ENCODE measurements at places on chromosomes 1 and 21. TPM values are rescaled to one million over a fixed set of nuclear protein-coding genes. Genes with fewer than 3 reads are reported as not detected.

Gene TMEM54
- 21.1 TPM for total RNA-seq

Gene PCSK9
- total RNA-seq = 0.42 TPM

Gene RSPH1
- total RNA-seq = 0.26 TPM

Gene RNF207
- total RNA-seq = 13.2 TPM

Gene SLC2A1
- 87.7 TPM for total RNA-seq

DNA sequence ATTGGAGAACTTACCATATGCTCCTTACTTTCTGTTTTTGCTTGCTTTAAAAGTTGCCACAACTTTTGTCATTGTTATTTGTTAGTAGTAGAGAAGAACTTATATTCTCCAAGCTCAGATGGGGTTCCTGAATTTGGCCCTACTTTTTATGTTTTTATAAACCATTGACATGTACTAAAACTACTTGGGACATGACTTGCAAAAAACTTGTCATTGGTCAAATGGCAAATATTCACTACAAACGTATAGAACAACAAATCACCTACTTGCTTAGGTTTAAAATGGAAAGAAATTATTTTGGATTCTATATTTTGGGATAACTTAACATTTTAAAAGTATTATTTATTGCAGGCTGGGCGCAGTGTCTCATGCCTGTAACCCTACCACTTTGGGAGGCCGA lies 32.7 kb downstream of the PIGP start:
- DNase-seq = no peak

- DNase-seq = no peak
Measured at GRCh38 chr21:33767236-33767635, 124.9 kb downstream of the ITSN1 start.

GRCh38 chr1:186680245-186681061 lies at the start of gene PTGS2:
TSS of gene PTGS2 (minus strand) at chr1:186680423. CDS start at chr1:186680290, 133 bp downstream.
- peak; percentile 84 for DNase-seq

DNA sequence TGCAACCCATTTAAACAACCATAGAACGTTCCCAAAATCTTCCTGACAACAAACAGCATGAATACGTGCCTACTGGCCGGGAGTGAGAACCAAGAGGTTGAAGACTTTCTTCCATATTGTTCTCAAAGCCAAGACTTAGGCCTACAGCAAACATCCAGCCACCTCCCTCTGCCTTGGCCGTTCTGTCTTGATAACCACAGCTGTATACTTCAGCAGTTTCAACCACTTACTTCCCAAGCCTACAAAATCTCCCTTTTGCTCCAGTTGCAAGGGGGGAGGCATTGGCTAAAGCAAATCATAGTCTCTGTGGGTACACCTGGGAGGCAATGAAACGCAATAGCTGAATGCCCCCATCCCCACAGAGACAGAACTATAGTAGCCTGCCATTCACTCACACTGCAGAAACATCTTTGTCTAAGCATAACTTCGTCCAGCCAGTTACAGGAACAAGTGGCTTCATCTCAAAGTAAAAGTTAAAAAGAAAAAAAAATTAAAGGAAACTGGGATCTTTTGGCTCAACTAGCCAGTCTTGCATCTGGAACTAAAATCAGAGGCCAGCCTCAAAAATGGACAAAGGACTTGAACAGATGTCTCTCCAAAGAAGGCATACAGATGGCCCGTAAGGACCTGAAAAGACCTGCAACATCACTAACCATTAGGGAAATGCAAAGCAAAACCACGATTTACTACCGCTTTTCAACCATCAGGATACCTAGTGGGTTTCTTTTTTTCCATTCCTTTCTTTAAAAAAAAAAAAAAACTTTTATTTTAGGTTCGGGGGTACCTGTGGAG lies 186.0 kb downstream of the PSMG1 start:
- DNase-seq = no peak

DNA sequence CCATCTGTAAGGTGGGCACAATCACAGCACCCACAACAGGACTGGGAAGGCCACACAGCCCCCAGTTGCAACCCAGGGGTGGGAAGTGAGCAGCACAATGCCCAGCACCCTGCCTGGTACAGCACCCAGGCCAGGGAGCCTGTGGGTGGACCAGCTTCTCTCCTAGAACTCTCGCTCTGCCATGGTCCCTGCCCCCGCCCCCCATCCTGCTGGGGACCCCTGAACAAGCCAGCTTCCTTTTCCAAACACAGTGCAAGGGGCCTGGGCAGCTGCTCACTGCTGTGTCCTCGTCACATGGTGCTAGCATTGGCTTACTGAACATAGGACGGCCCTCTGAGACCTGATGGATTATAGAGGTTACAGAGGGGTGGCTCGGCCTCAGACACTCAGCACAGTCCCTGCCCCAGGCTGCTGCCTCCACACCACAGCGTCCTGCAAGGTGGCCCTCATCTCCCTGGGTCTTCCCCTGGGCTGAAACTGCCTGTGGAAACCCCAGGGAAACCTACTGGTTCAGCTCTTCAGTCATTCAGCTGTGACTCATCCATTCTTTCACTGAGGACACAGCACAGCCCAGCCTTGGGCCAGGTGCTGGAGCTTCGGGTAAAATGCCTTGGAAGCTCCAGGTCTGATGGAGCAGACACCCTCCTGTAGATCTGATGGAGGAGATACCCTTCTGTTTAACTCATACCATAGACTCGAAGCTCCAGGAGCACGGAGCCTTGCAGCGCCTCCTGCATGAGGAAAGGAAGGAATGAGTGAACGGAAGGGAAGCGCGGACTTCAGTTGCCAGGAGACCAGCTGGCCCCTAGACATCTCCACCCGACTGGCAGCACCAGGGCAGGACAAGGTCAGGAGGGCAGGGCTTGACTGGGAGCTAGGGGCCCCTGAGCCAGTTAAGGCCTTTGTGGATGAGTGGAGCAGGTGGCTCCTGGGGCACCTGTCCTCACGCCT lies 8.1 kb upstream of the PRDM16 start:
- no peak for DNase-seq

- DNase-seq = no peak
Measured at GRCh38 chr1:162029157-162029556, 5.5 kb upstream of the OLFML2B start.

- peak; percentile 63 for DNase-seq
Measured at GRCh38 chr1:119582801-119583200, 65.3 kb downstream of the ZNF697 start.

DNA sequence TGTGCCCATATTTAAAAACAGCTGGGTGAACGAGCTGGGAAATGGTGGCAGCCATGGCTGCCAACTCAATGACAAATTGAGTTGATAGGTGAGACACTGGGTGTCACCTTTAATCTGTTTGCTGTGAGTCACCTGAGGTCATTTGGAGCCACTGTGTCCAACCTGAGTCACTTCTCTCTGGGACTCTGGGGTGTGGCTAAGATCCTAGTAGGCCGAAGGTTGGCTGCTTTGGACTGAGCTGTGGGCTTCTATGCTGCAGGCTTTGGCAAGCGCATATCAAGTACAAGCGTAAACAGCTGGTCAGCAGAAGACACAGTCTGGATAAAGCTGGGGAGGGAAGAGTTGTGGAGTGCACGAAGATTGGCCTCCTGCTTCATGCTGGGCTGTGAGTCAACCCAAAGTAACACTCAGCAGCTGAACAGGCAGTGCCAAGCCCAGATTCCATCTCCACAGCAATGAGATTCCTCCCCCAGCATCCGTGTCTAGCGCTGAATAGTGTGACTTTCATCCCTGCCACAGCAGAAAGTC lies 24.0 kb downstream of the TEX35 start:
- peak; percentile 59 for DNase-seq

DNA sequence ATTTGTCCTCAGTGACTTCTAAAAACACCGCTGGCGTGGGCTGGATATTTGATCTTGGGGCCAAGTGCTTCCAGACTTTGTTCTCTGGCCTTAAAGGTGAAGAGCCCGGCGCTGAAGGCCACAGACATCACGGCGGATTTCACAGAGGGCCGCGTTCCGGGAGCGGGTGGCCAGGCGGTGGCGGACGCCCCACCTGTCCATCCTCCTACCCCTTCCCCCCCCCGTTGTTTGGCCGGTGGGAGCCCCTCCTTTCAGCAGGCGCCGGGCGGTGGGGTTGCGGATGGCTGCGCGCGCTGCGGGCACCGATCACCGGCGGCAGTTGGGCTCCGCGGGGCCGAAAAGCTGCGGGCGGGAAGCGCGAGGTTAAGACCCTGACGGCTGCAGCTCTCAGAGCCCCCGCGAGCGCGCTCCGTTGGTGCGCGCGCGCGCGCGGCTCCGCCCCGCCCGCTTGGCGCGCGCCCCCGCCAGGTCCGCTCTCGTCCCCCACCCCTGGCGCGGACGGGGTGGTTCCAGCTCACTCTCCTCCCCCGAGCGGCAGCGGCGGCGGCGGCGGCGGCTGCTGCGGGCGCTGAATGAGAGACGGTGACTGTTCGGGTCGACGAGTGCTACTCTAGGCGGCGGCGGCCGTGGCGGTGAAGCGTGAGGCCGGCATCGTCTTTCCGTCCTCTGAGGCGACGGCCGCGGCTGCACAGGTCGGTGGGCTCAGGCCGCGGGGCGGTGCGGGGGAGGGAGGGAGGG lies at the start of gene RALGPS2:
TSS of gene RALGPS2 (plus strand) at position 517 of the 738 bp plus-strand sequence. CDS start 51,521 bp downstream, outside the sequence.
- DNase-seq = peak; percentile 78

GRCh38 chr21:22174746-22175145 lies 1176.5 kb downstream of the NCAM2 start:
- no peak for DNase-seq

DNA sequence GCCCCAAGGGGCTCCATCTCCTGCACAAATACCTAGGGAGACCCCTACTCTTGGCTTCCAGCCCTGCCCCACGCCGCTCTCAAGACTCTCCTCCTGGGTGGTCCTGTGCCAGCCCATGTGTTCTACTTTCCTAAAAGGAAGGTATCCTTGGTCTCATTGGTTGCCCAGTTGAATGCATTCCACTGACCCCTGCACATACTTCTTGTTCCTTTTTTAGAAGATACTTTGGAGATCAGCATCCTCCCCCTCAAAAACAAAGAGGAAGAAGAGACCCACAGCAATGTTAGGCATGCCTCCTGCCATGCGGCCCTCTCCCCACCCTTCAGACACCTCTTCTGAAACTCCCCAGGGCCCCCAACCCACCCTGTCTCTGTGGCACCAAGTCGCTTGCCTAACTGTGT lies 4.1 kb downstream of the SLAMF9 start:
- peak; percentile 13 for DNase-seq

- peak; percentile 87 for DNase-seq
Measured at GRCh38 chr1:86774305-86775295, 70.2 kb downstream of the SH3GLB1 start.

DNA sequence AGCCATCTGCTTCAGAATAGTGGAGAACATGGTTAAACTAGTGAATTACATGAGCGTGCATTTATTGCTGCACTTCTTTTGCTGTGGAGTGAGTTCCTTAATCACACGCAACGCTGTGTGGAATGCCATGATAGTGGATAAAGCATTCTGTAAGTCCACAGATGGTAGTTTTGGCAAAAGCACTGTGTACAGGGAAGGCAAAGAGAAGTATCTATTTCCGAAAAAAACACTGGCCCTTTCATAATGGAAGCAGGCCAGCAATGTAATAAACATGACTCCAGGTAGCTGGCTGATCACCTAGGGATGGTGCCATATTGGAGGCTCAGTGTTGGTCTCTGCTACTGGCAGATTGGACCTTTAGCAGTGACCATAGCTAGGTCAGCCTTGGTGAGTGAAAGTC lies 67.6 kb downstream of the FH start:
- DNase-seq = no peak

DNA sequence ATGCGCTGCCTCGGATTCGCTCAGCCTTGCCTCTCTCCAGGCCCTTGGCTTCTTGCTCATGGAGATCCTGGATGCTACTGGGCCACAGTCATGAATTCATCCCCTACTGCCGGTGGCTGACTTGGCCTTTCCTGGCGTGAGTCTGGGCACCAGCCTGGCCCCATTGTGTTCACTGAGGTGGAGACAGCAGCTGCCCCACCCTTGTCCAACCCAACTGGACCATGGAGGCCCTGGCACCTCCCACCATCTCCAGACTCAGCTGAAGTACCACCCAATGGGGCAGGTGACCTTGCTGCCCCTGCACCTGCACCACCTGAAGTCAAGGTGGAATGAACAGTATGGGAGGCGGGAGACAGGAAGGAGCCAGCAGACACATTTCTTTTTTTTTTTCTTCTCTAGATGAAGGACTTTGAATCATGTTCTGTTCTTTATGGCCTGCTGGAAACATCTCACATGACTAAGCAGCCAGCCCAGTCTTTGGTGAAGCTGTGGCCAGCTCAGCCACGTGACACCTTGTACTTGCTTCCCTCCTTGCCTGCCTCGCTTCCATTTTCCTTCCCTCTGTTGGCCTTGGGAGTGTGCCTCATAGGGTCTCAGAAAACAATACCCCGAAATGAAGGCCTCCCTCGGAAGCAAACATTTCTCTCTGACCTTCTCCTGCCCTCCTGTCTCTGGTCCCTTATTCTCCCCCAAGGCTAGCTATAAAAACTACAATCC lies 3.8 kb upstream of the SLC30A2 start:
- DNase-seq = no peak

DNA sequence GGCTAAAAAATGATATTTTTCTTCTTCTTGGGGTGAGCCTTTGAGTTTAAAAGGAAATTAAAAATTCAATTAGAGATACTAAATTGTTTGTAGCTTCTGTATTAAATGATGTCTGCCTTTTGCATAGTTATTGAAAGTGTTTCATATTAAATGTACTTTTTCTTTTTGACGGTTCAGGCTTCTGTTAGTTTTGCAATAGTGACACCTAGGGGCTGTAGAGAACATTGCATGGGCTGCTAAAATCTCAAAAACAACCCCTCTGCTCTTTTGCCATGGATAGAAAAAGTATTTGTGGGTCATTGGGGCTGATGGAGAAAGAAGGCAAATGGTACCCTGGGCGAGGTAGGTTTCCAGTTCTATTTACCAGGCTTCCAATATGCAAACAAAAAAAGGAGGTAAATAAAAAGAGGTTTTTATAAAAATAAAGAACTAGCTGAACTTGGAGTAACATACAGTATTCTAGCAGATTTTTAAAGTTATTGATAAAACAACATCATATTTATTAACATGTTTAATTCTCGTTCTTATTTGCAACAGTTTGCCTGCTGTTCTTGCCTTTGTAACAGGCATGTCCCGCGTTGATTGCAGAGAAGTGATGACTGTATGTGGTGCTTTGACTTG lies 115.4 kb upstream of the HOOK1 start:
- no peak for DNase-seq

DNA sequence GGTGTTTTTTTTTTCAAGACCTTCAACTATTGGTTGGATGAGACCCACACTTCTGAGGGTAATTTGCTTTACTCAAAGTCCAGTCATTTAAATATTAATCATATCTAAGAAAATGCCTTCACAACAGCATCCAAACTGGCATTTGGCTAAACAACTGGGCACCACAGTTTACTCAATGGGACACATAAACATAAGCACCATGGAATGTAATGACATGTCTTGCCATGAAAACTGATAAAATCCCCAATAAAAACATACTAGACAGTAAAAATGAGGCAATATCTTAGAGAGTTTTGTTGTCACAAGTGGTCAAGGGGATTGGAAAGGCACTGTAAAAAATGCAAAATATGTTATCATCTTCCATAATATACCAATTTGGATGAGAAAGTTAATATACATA lies 838.8 kb upstream of the ADAMTS5 start:
- DNase-seq = no peak

GRCh38 chr1:170321113-170321512 lies 175.4 kb downstream of the NTMT2 start:
- no peak for DNase-seq
